ENCODE measurements at places on chromosomes 1 and 21.

- no peak for DNase-seq
Measured at GRCh38 chr1:21302747-21303715, 12.8 kb upstream of the ECE1 start.

DNA sequence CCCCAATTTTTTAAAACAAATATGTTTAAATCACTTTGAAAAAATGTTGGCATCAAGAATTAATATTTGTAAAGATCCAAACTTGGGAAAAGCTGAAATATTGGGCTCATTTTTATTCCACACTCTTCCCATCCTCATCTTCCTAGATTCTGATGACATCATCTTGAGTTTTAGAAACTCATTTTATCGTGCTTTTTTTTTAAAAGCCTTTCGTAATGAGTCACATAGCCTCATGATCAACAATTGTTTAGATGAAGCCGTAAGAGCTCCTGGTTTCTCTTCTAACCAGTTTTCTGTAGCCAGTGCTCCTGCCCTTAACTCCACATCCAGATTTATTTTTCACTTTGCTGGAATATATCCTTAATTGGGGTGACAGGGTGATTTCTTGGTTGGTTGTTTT lies 78.6 kb downstream of the POFUT2 start:
- DNase-seq: no peak

DNA sequence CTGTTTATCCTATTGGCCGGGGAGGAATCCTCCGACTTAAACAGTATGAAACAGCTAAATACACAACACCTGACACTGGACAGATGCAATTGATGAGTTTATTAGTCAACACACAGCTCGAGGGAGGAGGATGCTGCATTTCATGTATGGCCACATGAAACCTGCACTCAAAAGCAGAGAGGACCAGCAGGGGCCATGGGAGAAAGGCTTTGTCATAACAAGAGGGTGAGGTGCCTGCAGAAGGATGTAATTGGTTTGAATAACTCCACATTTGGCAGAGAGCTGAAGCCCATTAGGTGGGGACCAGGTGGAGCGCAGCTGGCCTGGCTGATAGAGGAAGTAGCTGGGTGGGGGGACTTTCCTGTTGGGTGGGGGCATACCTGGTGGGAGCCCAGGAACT lies 599.1 kb downstream of the PTPRU start:
- DNase-seq: no peak

DNA sequence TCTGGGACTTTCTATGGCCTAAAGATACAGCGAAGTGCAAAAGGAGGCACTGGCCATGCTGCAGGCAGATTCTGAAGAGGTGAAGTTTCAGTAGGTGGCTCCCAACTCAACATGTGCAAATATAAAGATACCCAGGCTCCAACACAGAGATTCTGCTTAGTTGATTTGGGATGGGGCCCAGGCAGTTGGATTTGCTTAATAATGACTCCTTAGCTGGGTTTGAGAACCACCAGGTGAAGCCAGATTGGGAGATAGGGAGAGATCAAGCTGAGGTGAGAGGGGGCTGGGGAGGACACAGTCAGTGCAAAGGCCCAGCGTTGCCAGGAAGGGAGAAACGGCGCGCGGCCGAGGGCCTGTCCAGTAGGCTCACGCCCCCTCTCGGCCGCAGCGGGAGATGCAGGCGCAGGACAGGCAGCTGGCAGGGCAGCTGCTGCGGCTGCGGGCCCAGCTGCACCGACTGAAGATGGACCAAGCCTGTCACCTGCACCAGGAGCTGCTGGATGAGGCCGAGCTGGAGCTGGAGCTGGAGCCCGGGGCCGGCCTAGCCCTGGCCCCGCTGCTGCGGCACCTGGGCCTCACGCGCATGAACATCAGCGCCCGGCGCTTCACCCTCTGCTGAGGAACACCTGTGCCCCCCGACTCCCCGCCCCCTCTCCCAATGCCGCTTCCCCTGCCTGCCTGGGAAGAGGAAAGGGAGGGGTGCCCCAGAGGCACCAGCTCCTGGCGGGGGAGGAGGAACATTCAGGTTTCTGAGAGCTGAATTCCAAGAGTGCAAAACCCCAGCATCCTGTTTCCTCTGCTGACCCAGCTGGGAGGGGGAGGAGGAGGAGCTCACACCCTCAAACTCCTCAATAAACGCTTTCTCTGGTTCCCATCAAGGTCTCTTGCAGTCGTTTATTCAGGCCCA lies 1.2 kb downstream of the FAM167B start:
- peak; percentile 76 for DNase-seq

DNA sequence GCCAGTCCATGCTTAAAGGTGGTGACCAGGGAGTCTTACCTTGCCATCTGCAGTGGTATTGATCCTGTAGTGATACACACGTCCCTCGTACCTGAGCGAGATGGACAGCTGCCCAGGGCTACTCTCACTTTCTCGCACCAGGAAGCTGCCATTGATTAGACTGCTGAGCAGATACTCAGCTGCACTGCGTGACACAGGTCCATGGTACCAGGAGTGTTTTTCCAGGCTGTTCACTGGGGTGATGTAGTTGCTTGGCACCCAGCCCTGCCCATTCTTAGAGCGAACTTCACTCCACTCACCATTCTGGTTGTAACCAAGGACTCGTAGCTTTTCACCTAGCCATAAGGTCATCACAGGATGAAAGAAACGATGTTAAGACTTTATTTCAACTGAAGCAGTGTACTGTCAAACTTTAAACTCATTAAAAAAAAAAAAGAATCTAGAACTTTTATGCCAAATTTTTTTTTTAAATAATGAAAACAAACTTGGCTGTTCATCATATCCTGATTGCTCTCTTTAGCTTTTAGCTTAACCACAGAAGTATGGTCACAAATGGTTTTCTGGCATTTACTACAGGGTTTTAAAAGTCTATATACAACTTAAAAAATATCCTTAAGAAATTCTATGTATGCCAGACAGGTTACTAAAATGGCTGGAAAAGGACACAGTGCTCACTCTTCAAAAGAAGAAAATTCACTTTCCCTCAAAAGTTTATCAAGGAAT lies 44.6 kb downstream of the TOR3A start:
- DNase-seq: no peak

- DNase-seq: no peak
Measured at GRCh38 chr1:63405987-63406386, 38.6 kb downstream of the ALG6 start.

- no peak for DNase-seq
Measured at GRCh38 chr1:150995896-150996295, 10.8 kb downstream of the MINDY1 start.

DNA sequence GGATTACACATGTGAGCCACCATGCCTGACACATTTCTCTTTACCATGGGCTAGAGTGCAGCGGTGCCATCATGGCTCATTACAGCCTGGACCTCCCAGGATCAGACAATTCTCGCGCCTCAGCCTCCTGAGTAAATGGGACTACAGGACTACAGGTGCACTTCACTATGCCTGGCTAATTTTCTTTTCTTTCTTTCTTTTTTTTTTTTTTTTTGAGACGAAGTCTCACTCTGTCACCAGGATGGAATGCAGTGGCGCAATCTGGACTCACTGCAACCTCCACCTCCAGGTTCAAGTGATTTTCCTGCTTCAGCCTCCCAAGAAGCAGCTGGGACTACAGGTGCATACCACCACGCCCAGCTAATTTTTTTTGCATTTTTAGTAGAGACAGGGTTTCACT lies 14.8 kb upstream of the KIF1B start:
- DNase-seq: no peak

DNA sequence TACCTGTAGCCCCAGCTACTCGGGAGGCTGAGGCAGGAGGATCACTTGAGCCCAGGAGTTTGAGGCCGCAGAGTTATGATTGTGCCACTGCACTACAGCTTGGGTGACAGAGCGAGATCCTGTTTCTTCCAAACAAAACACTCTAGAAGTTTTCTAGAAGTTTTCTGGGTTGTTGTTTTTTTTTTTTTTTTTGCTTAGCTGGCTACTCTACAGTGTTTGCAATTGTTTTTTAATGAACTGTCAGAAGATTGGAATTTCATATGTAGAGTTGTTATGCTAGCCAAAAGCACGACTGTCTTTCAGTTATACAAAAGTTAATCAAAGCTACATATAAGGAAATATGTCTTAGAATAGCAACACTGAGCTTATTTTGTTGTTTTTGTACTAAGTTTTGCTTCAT lies 30.9 kb upstream of the NEXN start:
- DNase-seq: no peak

GRCh38 chr1:40857737-40858136 lies 4.4 kb downstream of the CITED4 start:
- DNase-seq: no peak

DNA sequence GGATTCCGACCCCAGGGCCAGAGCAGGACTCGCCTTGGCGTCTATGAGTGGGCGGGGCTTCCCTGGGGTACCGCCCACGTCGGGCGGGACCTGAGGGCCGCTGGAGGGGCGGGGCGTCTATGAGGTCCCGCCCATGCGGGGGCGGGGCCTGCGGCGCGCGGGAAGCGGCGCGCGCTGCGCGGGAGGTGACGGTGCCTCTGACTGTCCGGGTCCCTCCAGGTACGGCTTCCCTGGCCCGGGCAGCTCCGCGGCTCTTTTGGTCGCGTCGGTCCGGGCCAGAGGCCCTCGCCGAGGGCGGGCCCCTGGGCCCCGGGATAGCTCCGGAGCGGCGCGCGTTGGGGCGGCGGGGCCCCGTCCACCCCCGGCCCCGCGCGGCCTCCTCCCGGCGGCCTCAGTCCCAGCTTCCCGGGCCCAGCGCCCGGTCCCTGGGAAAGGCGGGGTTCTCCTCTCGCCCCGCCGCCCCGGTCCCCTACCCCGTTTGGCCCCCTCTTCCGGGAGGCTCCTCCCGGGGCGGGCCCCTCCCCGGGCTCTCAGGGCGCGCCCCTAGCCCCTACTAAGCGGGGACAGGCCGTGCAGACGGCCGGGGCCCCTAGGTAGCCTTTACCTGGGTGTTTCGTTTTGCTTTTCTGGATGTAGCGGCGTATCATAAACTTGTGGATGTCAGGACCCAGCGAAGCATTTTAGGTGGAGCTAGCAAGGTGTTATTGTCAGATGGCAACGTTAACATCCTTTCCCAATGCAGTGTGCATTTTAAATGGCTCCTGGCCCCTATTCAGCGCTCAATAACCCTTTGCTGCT lies at the start of gene CHAF1B:
CHAF1B (plus strand) TSS at position 160 of the 798 bp plus-strand sequence. CDS start 745 bp downstream, outside the sequence.
- peak; percentile 85 for DNase-seq

- DNase-seq: no peak
Measured at GRCh38 chr1:200692316-200692715, 22.6 kb upstream of the DDX59 start.

- DNase-seq: no peak
Measured at GRCh38 chr1:19794583-19794982, 5.1 kb downstream of the TMCO4 start.

DNA sequence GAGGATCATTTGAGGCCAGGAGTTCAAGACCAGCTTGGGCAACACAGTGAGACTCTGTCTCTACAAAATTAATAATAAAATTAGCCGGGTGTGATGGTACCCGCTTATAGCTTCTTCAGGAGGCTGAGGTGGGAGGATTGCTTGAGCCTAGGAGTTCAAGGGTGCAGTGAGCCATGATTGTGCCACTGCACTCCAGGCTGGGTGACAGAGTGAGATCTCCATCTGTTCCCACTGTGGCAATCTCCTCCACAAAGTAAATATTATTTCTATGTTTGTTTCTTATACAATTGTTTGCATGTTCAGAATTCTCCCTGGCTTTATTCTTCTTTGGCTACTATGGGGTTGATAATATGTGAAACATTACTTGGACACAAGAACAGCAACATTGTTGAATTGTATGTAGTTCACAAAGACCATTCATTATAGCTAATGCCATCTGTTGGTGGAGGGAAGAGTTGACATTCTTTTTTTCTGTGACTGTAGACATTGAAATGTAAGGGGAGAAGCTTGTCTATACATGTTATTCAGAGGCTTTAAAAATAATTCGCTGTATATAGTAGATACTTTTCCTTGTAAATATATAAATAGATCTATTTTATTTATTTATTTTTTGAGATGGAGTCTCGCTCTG lies 47.8 kb upstream of the SRSF10 start:
- no peak for DNase-seq

DNA sequence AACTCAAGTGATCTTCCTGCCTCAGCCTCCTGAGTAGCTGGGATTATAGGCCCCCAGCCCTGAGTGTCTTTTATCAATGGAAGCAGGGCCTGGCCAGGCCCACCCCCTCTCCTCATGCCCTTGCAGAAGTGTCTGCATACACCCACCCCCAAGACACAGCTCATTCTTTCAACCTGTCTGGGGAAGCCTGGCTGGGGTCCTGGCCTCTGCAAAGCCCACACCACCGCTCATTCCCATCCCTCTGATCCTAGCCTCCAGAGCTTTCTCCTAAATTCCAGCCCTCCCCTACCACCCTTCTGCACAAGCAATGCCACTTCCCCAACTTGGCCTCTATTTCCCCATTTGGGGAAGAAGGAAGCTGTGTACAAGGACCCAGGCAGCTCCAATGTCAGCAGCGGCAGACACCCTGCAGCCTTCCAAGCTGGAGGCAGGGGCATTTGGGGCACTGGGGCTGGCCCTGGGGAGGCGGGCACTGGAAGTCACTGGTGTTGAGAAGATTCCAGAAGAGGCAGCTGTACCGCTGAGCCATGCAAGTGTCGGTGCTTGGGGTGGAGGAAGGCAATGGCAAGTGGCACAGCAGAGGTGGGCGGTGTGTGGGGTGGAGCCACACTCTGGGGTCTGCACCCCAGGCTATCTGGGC lies 33.7 kb upstream of the ARF1 start:
- DNase-seq: no peak

- DNase-seq: no peak
Measured at GRCh38 chr1:46289976-46290375, 13.4 kb downstream of the LRRC41 start.

- DNase-seq: no peak
Measured at GRCh38 chr1:54857746-54858561, 29.0 kb downstream of the DHCR24 start.

- DNase-seq: no peak
Measured at GRCh38 chr1:157157501-157158190, 19.5 kb upstream of the ETV3 start.

DNA sequence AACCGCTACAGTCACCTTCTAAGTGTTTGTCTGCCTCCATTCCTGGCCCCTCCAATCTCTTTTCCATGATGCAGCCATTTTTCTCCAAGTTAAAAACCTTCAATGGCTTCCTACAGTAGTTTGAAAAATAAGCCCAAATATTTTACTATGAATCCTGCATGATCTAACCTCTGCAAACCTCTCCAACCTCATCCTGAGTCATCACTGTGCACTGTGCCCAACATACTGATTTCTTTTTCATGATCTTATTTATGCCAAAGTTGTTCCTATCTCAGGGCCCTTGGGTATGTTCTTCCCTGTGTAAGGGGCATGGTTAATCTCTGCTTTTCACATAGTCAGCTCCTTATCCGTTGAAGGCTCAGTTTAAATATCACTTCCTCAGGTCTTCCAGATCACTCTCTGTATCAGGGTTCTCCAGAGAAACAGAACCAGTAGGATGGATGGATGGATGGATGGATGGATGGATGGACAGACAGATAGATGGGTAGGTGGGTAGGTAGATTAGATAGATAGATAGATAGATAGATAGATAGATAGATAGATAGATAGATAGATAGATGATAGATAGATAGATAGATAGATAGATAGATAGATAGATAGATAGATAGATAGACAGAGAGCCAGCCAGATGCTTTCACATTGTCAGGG lies 18.1 kb upstream of the PTPN14 start:
- DNase-seq: no peak

GRCh38 chr21:45615145-45615711 lies 28.3 kb upstream of the PCBP3 start:
- DNase-seq: peak; percentile 83

- DNase-seq: no peak
Measured at GRCh38 chr1:82086739-82087138, 286.0 kb downstream of the ADGRL2 start.

Data from stimulated activated CD4-positive, alpha-beta T cell treated with anti-CD3 and anti-CD28 coated beads, Interleukin-1b, Interleukin-23, amount 100 ng/mL, for 4 hours (primary cell).